ENCODE measurements at places on chromosomes 7 and 10.

DNA sequence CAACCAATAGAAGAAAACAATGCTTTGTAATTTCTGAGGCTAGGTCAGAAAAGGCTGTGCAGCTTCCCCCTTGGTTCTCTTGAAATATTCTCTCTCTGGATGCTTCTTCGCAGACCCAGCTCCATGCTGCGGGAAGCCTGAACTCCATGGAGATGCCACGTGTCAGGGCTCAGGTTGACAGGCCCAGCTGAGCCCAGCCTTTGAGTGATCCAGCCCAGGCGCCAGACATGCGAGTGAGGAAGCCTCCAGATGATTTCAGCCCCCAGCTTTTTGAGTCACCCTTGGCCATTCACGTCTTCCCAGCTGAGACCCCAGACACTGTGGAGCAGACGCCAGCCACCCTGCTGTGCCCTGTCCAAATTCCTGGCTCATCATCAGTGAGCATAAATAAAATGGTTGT is 378.4 kb upstream of the NRP1 start:
- DNase-seq: no peak
- no peaks in the 10 kb centered on the region for H3K27me3 ChIP-seq
- no peak overlapping the region for H3K27ac ChIP-seq

GRCh38 chr10:35336084-35336831 is at the start of gene CCNY:
TSS of gene CCNY (plus strand) at chr10:35336509. CDS start at chr10:35337054, 545 bp downstream.
- peaks cover 3% of the 10 kb centered on the region for H3K4me1 ChIP-seq
- peaks cover 2% of the 10 kb centered on the region for H3K36me3 ChIP-seq
- H3K27ac ChIP-seq: peak within 1 kb of the TSS; percentile 57
- DNase-seq: peak; percentile 58

GRCh38 chr7:8500286-8500685 is 66.9 kb downstream of the NXPH1 start:
- no peak overlapping the region for H3K4me3 ChIP-seq
- no peaks in the 10 kb centered on the region for H3K36me3 ChIP-seq
- no peaks in the 10 kb centered on the region for H3K4me1 ChIP-seq
- H3K27me3 ChIP-seq: no peaks in the 10 kb centered on the region
- no peak overlapping the region for H3K27ac ChIP-seq

- peak within 1 kb of the TSS; percentile 78 for H3K4me3 ChIP-seq
- H3K4me1 ChIP-seq: peaks cover 8% of the 10 kb centered on the region
- no peaks in the 10 kb centered on the region for H3K36me3 ChIP-seq
These were observed at the start of gene PLCE1 for GRCh38 chr10:93993782-93994437. TSS of gene PLCE1 (plus strand) at chr10:93993931. CDS start at chr10:94031047, 37,116 bp downstream.

DNA sequence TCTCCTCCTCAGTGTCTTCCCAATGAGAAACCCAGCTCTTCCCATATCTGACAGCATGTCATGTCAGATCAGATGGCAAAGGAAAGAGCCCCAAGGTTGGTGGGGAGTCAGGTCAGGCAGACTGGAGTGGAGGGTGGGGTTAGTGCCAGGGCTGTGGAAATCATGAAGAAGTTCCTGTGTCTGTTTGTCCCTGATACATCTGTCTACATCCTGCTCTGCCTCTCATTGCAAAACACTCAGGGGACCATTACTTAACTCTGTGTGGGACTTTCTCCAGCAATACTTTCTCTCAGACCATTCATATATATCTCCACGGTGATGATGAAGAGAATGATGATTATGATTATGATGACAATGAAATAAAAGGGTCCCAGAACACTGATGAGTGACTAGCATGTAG is 3.3 kb downstream of the PRRT4 start:
- H3K27ac ChIP-seq: peak overlapping the region; percentile 97
- DNase-seq: no peak
- no peaks in the 10 kb centered on the region for H3K27me3 ChIP-seq
- peaks cover 39% of the 10 kb centered on the region for H3K4me1 ChIP-seq

DNA sequence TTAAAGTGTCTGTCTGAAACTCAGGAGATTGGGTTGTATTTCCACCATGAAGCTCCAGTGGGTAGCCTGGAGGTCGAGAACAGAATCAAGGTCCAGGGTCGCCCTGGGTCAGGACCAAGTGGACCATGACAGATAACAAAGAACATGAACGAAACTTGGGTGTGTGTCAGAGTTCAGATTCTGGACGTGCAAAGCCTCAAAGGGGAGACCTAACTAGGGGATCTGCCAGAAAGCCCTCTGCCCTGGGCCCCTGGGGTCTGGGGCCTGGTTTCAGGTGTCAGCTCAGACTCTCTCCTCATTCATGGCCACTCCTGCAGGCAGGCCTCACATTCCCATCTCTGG is 1.6 kb downstream of the RASSF4 start:
- H3K27me3 ChIP-seq: no peaks in the 10 kb centered on the region
- peaks cover 40% of the 10 kb centered on the region for H3K4me1 ChIP-seq
- H3K4me3 ChIP-seq: no peak overlapping the region
- no peak for DNase-seq
- no peaks in the 10 kb centered on the region for H3K36me3 ChIP-seq

DNA sequence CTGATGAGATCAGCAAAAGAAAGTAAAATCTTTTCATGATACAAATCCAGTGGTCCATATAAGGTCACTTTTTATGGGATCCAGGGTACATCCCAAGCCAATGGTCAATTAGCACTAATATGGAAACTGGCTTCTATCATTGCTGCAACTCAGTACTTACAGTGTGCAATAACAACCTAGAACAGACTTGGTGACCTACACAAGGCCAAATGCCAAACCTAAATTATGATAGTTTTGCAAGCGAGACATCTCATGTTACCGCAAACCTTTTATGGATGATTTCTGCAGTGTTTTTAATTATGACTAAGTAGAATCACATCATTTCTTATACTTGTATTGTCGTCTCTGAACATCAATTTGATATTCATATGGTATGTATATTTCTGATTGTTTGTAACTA is 583.5 kb upstream of the SEMA3D start:
- no peaks in the 10 kb centered on the region for H3K36me3 ChIP-seq
- H3K27ac ChIP-seq: no peak overlapping the region
- no peak overlapping the region for H3K4me3 ChIP-seq
- no peak for DNase-seq
- H3K4me1 ChIP-seq: no peaks in the 10 kb centered on the region
- no peaks in the 10 kb centered on the region for H3K27me3 ChIP-seq

DNA sequence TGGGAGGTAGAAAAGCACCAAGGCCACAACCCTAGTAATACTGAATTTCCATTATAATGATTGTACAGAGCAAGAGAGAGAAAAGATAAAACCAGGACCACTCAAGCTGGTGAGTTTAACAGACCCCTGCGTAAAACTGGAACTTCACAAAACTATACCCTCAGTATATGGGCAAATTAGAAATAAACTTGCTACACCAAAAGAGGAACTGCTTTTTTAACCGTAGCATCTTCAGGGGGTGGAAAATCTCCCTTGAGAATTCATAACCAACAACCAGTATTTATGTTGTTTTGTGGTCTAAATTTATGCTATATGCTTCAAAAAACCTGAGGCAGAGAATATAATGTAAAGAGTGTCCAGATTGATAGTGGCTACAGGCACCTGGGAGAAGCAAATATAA is 171.2 kb downstream of the SGMS1 start:
- no peaks in the 10 kb centered on the region for H3K4me1 ChIP-seq
- no peak overlapping the region for H3K4me3 ChIP-seq
- H3K36me3 ChIP-seq: no peaks in the 10 kb centered on the region
- no peak overlapping the region for H3K27ac ChIP-seq
- H3K27me3 ChIP-seq: no peaks in the 10 kb centered on the region
- DNase-seq: no peak

GRCh38 chr7:29988424-29989256 is 961 bp downstream of the SCRN1 start:
- H3K4me3 ChIP-seq: peak overlapping the region; percentile 96
- peaks cover 11% of the 10 kb centered on the region for H3K4me1 ChIP-seq
- no peaks in the 10 kb centered on the region for H3K36me3 ChIP-seq
- DNase-seq: peak; percentile 31
- H3K27me3 ChIP-seq: peaks cover 3% of the 10 kb centered on the region
- peak overlapping the region; percentile 78 for H3K27ac ChIP-seq

DNA sequence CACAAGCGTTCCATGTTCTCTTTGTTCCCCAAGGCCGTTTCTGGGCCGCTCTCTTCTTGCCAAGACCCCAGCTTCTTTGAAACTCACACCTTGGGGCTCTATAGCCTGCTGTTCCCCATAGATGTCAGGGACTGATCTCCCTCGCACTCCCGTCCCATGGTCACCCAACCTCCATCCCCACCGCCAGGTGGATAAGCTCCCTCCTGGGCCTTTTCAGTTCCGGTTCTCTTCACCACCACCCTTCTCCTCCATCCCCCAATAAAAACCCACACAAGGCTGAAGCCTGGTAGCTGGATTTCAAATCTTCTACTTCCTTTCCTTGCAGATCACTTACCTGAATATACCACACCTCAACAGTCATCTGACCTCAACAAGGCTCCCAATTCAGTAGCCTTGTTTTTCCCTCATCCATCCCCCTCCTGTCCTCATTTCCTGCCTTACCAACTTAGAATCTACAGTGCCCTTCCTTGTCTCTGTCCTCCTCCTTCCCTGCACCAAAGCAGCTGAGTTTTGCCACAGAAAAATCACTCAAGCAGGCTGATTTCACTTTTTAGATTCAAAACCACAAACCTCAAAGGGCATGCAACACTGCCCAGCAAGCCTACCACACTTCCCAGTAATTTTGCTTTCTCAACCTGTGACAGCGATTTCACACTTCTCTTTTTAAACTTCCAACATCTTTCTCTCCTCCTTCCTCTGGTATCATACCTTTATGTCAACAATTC is 7.7 kb downstream of the SLC37A3 start:
- no peak overlapping the region for H3K4me3 ChIP-seq
- H3K27ac ChIP-seq: no peak overlapping the region
- peaks cover 6% of the 10 kb centered on the region for H3K4me1 ChIP-seq
- H3K27me3 ChIP-seq: no peaks in the 10 kb centered on the region
- peaks cover 2% of the 10 kb centered on the region for H3K36me3 ChIP-seq

GRCh38 chr7:53672681-53673080 is 637.2 kb downstream of the POM121L12 start:
- no peaks in the 10 kb centered on the region for H3K36me3 ChIP-seq
- no peak overlapping the region for H3K4me3 ChIP-seq
- DNase-seq: no peak
- H3K27me3 ChIP-seq: no peaks in the 10 kb centered on the region
- H3K4me1 ChIP-seq: no peaks in the 10 kb centered on the region

GRCh38 chr10:86229811-86230556 is 136.6 kb downstream of the GRID1 start:
- no peaks in the 10 kb centered on the region for H3K36me3 ChIP-seq
- DNase-seq: no peak
- no peak overlapping the region for H3K4me3 ChIP-seq
- no peak overlapping the region for H3K27ac ChIP-seq

DNA sequence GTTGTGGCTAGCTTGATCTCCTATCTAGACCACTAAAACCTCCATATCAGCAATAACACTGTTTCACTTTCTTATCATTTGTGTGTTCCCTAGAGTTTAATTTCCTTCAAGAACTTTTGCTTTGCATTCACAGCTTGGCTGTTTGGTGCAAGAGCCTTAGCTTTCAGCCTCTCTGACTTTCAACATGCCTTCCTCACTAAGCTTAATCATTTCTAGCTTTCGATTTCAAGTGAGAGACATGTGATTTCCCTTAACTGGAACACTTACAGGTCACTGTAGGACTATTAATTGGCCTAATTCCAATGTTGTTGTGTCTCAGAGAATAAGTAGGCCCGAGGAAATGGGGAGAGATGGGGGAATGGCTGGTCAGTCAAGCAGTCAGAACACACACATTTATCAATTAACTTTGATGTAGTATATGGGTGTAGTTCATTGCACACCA is 10.6 kb upstream of the BPGM start:
- H3K27ac ChIP-seq: no peak overlapping the region
- no peaks in the 10 kb centered on the region for H3K4me1 ChIP-seq
- H3K4me3 ChIP-seq: no peak overlapping the region
- no peaks in the 10 kb centered on the region for H3K27me3 ChIP-seq
- no peak for DNase-seq

DNA sequence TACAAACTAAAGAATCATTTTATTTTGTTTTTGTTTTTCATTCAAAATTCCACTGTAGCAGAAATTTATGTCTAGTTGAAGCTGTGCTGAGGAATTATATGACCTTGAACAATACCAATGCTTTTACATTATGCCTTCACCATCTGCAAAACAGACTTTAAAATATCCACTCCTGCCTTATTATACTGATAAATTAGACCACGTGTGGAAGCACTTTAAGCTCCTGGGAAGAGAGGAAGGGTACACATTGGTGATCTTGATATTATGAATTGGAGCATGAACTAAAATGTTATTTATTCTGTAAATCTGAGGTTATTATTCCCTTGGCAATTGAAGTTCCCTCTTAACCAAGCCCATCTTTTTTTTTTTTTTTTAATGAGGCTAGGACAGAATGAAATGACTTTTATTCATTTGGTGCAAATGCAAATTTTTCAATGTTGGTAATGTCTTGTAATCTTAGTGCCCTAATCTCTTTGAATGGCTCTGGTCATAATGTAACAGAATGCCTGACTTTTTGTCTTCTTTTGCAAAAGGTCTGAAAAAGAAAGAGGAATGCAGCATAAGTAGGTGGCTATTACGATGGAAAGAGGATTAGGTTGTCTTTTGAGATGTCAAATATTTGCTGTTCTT is 139.9 kb upstream of the COBL start:
- no peaks in the 10 kb centered on the region for H3K36me3 ChIP-seq
- DNase-seq: no peak
- H3K4me3 ChIP-seq: no peak overlapping the region

GRCh38 chr7:48114115-48114514 is 25.1 kb downstream of the UPP1 start:
- no peaks in the 10 kb centered on the region for H3K27me3 ChIP-seq
- no peak overlapping the region for H3K4me3 ChIP-seq
- H3K36me3 ChIP-seq: peaks cover 4% of the 10 kb centered on the region
- peaks cover 9% of the 10 kb centered on the region for H3K4me1 ChIP-seq

GRCh38 chr7:65832281-65832680 is 40.6 kb upstream of the VKORC1L1 start:
- no peaks in the 10 kb centered on the region for H3K27me3 ChIP-seq
- DNase-seq: no peak
- no peak overlapping the region for H3K4me3 ChIP-seq
- H3K36me3 ChIP-seq: no peaks in the 10 kb centered on the region
- H3K4me1 ChIP-seq: no peaks in the 10 kb centered on the region
- H3K27ac ChIP-seq: no peak overlapping the region

DNA sequence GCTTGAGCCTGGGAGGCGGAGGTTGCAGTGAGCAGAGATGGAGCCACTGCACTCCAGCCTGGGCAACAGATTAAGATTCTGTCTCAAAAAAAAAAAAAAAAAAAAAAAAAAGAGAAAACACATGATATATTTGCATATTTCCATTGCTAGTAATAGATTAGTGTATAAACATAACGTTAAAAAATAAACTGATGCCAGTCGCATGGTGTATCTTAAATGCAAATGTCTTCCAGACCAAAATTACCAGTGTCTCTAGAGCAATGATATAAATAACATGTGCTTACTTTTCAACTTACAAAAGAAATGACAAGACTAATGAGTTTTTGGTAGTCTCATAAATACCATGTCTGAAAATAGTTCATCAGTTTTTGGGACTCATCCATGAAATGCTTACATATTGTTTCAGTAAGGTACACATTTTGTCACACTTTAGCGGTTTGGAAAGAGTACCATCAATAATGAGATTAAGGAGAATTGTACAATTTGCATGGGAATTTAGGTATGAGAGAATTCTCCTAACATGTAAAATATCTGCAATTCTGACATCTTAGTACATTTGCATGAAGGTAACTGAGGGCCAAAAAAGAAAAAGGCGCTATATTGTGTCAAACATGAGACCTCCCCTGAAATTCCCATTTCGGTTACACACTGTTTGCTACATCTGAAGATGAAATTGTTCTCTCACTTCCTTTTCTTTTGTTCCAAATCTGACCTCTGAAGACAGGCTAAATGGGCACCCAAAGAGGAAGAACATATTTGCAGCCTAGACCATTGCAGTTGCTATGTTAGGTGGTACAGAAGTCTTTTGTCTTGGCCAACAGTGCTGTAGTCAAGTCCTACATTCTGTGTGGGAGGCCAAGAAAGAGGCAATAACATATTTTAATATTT is 51.5 kb upstream of the PIP4K2A start:
- H3K27me3 ChIP-seq: no peaks in the 10 kb centered on the region
- H3K4me1 ChIP-seq: no peaks in the 10 kb centered on the region
- DNase-seq: no peak
